Suppressor macrophage (primary cell): ENCODE measurements at places on chromosomes 5 and 9.

GRCh38 chr5:175920231-175920811 lies 47.8 kb downstream of the THOC3 start:
- no peak for DNase-seq

- DNase-seq = peak; percentile 56
Observed at GRCh38 chr9:121353241-121354061, 16.6 kb downstream of the STOM start.

DNA sequence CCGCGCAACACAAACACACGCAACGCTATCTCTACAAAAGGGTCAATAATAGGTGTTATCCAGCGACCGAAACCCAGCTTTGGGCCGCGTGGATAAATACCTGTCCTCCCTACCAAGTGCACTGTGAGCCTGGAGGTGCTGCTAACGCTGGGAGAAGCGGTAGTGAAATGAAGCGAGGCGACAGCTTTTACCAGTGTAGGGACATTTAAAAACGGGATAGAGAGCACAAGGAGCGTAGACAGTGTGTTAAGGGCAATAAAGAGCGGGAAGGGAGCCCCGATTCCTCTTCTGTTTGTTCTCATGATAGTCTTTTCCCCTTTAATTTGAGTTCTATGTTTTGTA lies 421 bp upstream of the DEPDC1B start:
- peak; percentile 17 for DNase-seq

GRCh38 chr5:96790961-96791504 lies 16.7 kb downstream of the ERAP1 start:
- peak; percentile 74 for DNase-seq
